ENCODE measurements at places on chromosomes 2 and 18.
A peak's percentile ranks its signal among the peaks of the same experiment; 100 is the strongest.

DNA sequence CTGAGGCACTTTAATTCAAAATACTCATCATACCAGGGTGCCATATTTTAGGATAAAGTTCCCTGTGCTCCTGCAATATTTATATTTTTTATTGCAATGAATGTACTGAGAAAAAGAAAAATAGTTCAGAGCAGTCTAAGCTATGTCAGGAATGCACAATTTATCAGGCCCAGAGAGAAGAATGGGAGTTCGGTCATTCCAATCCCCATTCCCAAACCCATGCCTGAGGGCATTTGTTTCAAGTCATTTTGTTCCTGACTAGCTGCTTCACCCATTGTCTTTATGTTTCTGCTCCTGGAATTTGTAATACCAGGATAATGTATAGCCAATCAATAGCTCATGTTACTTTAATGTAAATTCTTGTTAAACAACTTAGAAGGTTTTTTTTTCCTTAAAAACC is 24.4 kb upstream of the FTCDNL1 start:
- no peak for DNase-seq

DNA sequence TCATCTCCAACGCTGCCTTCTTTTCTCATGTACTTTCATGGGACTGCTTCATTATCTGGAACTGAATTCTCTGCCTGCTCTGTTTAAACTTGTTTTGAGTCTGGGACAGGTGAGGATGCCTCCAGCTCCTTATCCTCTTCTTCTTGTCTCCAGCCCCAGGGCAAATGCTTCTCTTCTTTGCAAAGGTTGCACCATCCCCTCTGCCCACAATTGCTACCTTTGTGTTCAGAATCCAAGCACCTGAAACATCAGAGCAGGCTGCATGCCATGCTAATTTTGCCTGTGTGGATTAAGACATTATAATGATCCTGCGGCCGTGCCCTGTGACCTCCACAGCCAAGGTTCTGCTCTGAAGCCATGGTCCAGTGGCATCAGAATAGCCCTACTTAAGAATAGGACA is 309.5 kb downstream of the EPHA4 start:
- DNase-seq = no peak

- no peak for DNase-seq
Measured at GRCh38 chr18:54616220-54616848, 25.3 kb downstream of the DYNAP start.

- DNase-seq = no peak
Measured at GRCh38 chr2:8300905-8301304, 381.0 kb upstream of the ID2 start.

DNA sequence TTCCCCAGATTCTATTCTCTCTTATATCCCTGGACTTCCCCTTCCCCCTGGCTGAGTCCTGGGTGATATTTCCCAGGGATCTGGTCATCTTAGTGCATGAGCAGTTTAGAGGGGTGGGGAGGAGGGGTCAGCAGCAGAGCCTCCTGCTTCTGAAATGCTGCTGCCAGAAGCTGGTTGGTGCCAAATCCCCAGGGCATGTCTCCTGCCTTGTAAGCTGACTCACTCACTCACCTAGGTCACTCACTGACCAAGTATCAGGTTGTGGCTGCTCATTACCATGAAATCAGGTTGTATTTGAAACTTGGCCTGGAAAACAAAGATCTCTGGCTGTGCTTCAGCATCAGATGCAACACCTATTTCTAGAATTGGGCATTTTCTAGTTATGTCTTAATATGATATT is 14.3 kb downstream of the GPR39 start:
- no peak for DNase-seq

GRCh38 chr18:3172097-3172496 is 47.7 kb downstream of the MYOM1 start:
- DNase-seq = no peak

GRCh38 chr2:69231612-69232277 is 155.3 kb downstream of the GFPT1 start:
- DNase-seq = no peak

GRCh38 chr2:36366491-36367120 is 11.0 kb downstream of the CRIM1 start:
- DNase-seq = no peak

DNA sequence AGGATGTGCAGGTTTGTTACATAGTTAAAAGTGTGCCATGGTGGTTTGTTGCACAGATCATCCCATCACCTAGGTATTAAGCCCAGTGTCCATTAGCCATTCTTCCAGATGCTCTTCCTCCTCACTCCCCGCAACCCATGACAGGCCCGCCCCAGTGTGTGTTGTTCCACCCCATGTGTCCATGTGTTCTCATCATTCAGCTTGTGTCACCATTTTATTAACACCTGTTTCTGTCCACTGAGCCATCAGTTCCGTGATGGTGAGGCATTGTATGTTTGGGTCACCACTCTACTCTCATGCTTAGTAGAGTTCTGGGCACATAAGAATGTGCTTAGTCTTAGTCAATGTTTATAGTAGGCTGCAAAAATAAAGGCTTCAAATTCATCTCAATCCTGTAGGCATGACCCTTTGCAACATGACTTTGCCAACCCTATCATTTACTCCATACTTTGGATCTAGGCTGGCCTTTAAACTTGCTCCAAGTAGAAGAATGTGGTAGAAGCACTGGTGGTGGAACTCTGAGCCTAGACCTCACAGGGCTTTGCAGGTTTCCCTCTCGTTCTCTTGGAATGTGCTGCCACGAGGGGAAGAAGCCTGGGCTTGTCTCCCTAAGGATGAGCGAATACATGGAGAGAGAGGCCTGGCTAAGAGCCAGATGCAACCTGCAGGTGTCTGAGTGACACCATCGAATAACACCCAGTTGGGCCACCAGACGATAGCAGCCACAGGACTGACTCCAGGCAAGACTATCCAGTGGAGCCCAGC is 161.5 kb downstream of the NAPG start:
- DNase-seq = no peak

- DNase-seq = peak; percentile 7
Measured at GRCh38 chr2:121071034-121071504, 213.9 kb downstream of the TFCP2L1 start.

- DNase-seq = no peak
Measured at GRCh38 chr2:174561283-174561971, 36.2 kb downstream of the WIPF1 start.

DNA sequence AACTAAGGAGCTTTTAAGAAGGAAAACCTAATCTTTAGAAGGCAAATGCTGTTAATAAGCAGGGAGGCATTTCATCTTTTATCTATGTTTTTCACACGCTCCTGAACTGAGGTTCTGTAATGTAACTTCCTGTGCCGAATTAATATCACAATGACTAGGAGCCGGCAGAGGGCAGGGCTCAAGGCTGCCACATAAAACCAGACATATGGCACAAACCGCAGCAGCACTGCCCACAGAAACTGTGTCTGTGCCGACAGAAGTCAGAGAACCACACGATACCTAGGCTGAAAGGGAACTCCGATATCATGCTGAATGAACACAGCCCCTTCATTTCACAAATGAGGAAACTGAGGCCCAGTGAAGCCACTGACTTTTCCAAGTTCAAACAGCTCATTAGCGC is 112.1 kb downstream of the EIPR1 start:
- no peak for DNase-seq

DNA sequence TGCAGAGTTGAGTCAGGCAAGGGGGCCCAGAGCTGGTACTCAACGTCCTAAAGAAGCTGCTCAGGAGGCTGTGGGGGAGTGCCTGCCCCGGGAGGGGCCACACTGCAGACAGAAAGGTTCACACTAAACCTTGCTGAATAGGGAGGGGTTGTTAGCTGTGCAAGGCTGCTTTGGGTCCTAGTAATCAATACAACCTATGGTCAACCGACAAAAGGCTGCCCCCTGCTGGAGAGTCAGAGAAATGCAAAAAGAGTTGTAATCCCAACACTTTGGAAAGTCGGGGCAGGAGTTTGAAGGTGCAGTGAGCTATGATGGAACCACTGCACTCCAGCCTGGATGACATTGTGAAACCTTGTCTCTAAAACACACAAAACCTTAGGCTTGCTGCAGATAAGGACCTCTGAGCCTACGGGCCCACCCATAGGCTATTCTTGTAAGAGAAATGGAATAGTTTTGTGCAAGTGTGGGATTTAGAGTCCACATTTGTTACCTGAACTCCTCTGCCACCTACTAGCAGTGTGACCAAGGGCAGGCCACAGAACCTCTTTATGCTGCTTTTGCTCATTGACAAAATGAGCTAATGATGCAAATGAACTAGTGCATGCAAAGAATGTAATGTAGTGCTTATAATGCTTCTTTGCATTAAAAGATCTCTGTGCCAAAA is 81.5 kb downstream of the PRPF40A start:
- DNase-seq = peak; percentile 48
